ENCODE measurements at places on chromosomes 6 and 20. TPM values are rescaled to one million over a fixed set of nuclear protein-coding genes. Genes with fewer than 3 reads are reported as not detected.

- no peak for DNase-seq
Measured at GRCh38 chr6:110542311-110543024, 66.1 kb upstream of the SLC22A16 start.

GRCh38 chr6:141482796-141483597 lies 649.7 kb upstream of the GJE1 start:
- DNase-seq: peak; percentile 39

DNA sequence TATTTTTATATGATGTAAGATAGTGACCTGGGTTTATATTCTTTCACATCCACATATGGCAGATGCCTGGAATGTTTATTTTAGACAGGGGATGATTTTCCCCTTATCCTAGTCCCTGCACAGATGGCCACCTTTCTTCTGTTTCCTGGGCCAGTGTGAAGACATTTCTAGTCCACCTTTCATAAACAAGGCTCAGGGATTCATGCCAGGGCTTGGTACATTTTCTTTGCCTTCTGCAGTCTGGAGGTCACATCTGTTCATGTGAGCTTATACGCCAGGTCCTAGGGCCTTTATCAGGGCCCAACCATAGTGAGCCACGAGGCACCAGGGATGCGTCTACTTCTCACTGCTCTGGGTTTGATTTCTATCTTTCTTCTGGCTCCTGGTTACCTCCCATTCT lies 38.0 kb upstream of the ERVFRD-1 start:
- DNase-seq: no peak

- DNase-seq: no peak
Measured at GRCh38 chr6:149331043-149331807, 13.7 kb downstream of the TAB2 start.

MRS2 gene
- total RNA-seq: 29.4 TPM
